Thoracic aorta (tissue), 2 donors: ENCODE measurements at places on chromosomes 3 and 15. TPM values are rescaled to one million over a fixed set of nuclear protein-coding genes. Genes with fewer than 3 reads are reported as not detected.

DNA sequence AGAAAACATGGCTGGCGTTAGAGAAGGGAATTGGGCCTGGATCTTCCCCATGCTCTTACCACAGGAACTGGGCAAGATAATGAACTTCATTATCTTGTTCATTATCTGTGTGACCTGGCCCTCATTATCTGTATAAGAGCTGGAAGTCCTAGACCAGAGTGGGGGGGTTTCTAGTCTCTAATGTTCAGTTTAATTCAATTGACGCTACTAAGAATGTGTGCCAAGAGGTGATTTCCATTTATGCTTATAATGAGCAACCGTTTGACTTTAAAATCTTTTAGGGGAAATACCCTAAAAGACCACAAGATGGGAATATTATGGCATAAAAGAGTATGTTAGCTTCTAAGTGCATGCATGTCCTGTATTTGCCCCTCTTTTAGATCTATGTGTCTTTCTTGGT is 59.1 kb upstream of the CSTA start:
- no peaks in the 10 kb centered on the region for H3K36me3 ChIP-seq
- no peak for DNase-seq
- no peaks in the 10 kb centered on the region for H3K27me3 ChIP-seq
- no peaks in the 10 kb centered on the region for H3K4me1 ChIP-seq
- H3K27ac ChIP-seq: no peak overlapping the region
- H3K4me3 ChIP-seq: no peak overlapping the region

GRCh38 chr15:29476503-29477080 is 207.0 kb upstream of the NSMCE3 start:
- H3K36me3 ChIP-seq: no peaks in the 10 kb centered on the region
- no peaks in the 10 kb centered on the region for H3K4me1 ChIP-seq
- no peak for DNase-seq
- H3K27ac ChIP-seq: no peak overlapping the region
- H3K4me3 ChIP-seq: no peak overlapping the region
- H3K27me3 ChIP-seq: no peaks in the 10 kb centered on the region

NEK11 gene
- total RNA-seq: 10.3 TPM

RAB6B gene
- total RNA-seq: 0.27 TPM

EFHB gene
- 0.42 TPM for total RNA-seq
